ENCODE measurements at places on chromosomes 11 and 22.
A peak's percentile ranks its signal among the peaks of the same experiment; 100 is the strongest.

GRCh38 chr22:33756508-33756949, 163.7 kb downstream of the LARGE1 start:
- DNase-seq, result no peak

DNA sequence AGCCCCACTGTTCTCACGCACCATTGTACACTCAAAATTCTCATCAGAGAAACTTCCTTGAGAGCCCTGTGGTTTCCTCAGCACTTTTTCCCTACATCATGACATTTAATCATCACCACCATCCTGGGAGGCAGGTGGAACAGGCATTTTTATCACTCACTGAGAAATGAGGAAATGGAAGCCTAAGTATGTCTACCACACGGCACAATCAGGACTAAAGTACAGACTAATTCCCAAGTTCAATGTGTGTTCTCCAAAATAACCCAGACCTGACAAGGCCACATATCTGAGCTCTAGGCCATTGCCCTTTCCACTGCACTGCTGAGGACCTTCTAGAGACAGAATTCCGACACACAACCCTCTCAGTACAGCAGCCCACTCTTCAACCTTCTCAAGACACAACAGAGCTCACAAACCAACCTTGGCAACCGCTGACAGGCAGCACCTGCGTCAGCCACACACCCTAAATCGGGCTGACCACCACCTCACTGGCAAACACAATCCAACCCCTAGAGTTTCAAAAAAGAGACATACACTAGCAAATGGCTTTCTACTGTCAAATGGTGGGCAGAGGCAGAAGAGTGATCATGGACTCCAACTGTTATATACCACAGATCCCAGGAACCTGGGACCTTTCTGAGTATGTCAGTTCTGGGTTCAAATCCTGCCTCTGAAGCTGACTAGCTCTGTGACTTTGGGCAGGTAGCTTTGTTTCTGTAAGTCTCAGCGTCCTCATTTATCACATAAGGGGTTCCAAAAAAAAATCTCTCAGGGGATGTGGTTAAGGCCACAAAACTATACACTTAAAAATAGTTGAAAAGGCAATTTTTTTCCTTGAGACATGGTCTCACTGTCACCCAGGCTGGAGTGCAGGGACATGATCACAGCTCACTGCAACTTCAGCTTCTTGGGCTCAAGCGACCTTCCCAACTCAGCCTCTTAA, 16.3 kb downstream of the SMCO4 start:
- DNase-seq, result no peak

DNA sequence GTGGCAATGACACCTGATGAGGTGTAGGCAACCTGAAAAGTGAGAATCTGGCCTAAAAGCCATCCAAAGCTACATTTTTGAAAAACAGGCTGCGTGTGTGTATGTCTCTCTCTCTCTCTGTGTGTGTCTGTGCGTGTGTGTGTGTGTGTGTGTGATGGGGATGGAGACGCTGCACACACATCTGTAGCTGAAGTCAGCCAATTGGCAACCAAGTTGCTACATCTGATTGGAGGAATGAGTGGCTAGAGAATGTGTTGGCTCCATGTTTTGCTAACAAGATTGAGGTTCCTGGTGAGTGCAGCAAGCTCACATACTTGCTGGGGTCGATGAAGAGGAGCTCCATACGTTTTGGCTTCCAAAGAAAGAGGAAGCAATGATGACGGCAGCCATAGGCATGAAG, 311.4 kb upstream of the NCAM1 start:
- DNase-seq, result no peak

- peak; percentile 13 for DNase-seq
These were observed 89.0 kb downstream of the CDKN1C start for GRCh38 chr11:2796508-2797113.

GRCh38 chr22:25177895-25178294, 21.8 kb upstream of the CRYBB3 start:
- DNase-seq, result no peak

DNA sequence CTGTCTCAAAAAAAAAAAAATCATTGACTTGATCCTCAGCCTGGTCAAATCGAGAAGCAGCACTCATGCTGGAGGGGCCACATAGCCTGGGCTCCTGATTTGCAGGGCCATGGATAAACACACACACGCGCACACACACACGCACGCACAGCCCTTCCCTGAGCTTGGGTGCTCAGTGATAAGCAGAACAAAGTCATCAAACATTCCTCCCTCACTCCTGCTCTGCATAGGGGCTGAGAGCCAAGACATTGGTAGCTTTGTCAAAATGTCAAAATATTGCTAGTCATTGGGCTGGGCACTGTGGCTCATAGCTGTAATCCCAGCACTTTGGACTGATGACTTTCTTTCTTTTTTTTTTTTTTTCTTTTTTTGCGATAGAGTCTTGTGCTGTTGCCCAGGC, 34.0 kb upstream of the A4GALT start:
- no peak for DNase-seq

GRCh38 chr11:848380-848931, 5.8 kb downstream of the TSPAN4 start:
- DNase-seq, result peak; percentile 67

- no peak for DNase-seq
These were observed 22.0 kb downstream of the RSPH14 start for GRCh38 chr22:23119494-23120414.

DNA sequence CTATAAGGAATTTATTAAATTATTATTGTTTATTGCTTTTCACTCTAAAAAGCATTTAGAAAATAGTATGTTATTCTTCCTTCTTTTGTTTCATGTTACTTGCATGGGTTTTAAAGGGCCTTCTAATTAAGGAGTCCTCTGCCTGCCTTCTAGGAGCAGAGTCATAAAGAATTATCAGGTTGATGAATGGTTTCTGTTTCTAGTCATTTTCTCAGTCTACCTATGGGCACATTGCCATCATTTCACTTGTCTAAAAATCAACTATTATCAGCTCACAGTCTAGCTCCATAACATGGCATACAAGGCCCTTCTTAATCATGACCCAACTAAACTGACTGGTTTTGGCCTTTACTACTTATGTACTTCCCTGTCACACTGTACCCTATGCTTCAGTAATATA, 16.2 kb downstream of the DYNC2H1 start:
- no peak for DNase-seq

- no peak for DNase-seq
These were observed 1496.5 kb downstream of the FAM181B start for GRCh38 chr11:81237139-81237538.

- no peak for DNase-seq
These were observed 6.4 kb upstream of the HTATIP2 start for GRCh38 chr11:20357150-20357549.

GRCh38 chr11:9905501-9905951, 241.6 kb downstream of the SWAP70 start:
- DNase-seq, result no peak

DNA sequence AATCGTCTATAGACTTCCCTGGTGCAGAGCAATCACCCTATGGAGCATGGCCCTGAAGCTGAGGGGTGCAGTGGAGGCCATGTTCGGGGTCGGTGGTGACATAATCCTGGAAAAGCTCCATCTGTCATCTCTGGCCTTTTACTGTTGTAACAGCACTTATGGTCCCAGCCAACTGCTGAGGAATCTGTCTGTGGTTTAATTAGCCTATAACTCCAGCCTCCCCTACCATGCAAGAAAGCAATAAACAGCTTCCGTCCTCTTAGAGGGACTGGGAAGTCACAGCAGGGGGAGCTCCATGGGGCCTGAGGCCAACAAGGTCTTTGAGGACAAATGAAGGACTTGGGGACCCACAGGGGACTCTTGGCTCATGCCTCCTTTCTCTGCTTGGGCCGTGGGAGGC, 159.1 kb upstream of the NECTIN1 start:
- no peak for DNase-seq

DNA sequence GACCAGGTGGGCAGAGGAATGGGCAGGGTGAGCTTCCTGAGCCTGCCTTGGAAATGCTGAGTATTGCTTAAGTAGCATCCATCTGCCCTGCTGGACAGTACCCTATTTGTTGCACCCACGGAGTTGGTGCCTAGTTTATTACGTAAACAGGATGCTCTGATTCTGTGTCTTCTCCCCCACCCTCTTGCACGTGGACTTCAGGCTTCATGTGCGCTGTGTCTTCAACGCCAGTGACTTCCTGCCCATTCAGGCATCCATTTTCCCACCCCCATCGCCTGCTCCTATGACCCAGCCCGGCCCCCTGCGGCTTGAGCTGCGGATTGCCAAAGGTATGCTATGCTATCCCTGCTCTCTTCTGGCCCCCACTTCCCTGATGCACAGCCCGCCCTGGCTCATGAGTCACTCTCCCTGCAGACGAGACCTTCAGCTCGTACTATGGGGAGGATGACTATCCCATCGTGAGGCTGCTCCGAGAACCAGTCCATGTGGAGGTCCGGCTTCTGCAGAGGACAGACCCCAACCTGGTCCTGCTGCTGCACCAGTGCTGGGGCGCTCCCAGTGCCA, 5.7 kb downstream of the ZP1 start:
- no peak for DNase-seq

- no peak for DNase-seq
These were observed 1.1 kb downstream of the RRM1 start for GRCh38 chr11:4095509-4096230.

GRCh38 chr11:85694385-85694980, 8.5 kb upstream of the CCDC89 start:
- no peak for DNase-seq

GRCh38 chr11:2093575-2094353, 45.4 kb downstream of the IGF2 start:
- DNase-seq, result peak; percentile 77

- DNase-seq, result no peak
These were observed 770.6 kb upstream of the CCDC90B start for GRCh38 chr11:84056653-84057376.

- no peak for DNase-seq
These were observed 10.8 kb upstream of the TECTA start for GRCh38 chr11:121090145-121090721.

DNA sequence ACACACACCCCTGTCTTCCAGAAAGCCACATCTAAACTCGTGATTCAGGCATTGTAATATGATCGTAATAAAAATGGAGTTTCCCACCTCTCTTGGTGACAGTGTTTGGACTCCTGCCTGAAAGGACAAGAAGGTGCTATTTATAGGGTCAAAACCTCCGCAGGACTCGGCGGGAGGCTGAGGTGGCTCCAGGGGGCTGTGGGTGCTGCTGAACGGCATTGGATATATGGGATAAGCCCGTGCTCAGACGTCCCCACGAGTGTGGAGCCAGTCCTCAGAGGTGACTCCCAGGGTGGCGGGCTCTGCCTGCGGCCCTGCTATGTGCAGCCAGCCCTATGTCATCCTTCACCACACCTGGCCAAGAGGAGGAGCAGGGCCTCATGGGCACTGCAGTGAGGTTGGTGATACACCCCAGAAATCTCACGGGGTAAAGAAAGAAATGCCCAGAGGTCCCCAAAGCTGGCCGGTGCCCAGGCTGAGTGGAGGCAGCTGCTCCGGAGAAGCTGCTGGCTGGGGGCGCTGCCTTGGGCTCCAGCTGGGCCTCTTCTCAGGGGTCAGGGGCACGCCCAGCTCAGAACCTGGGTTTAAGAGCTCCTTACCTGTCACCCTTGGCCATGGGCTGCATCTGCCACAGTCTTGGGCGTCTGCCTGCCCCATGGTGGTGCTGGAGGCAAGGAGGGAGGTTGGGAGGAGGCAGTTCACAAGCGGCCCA, 5.1 kb upstream of the OSBPL5 start:
- DNase-seq, result peak; percentile 18

GRCh38 chr22:29702931-29703501, 16.8 kb upstream of the CABP7 start:
- peak; percentile 39 for DNase-seq

DNA sequence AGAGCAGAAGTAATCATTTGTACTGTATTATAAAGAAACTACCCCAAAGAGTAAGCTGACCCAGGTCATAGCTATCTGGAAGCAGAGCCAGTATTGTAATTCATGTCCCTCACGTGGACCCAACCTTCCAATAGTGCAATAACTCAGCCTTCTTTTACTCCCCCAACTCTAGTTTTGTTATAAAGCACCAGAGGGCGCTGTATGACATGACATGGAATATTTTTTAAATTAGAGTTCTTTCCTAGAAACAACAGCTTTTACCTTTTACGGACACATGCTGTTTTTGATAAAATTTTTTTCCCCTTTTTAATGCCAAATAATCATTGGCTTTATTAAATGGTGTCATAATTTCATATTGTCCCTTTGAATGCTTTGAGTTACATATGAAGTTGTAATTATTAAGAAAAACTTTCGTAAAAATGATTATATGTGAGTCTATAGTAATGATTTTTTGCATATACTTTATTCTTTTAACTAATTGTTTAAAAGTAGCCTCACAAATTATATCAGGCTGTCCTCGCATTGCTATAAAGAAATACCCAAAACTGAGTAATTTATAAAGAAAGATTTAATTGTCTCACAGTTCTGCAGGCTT, 76.9 kb downstream of the DKK3 start:
- DNase-seq, result no peak

- peak; percentile 88 for DNase-seq
These were observed 723 bp upstream of the CD82 start for GRCh38 chr11:44564670-44565210.

- DNase-seq, result no peak
These were observed 10.0 kb downstream of the GGA1 start for GRCh38 chr22:37618674-37619073.

GRCh38 chr11:27339941-27340340, 23.1 kb downstream of the CCDC34 start:
- no peak for DNase-seq

GRCh38 chr22:43946384-43946667, 8.9 kb upstream of the SAMM50 start:
- no peak for DNase-seq

DNA sequence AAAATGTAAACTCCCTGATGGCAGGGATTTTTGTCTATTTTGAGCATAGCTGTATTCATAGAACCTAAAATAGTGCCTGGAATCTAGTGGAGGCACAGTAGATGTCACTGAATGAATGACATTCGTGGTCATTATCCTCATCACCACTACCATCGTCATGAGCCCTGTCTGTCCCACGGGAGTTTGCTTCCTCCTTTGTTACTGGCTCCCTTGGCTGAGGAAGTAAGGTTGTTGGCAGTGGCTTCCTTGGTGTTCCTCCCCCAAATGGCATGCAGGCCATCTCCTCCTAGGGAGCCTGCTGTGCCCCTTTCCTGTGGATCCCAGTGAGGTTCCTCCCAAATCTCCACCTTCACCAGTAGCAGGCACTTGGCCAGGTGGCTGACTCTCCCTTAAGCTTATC, 183.0 kb downstream of the CEP164 start:
- no peak for DNase-seq

GRCh38 chr11:33016654-33017053, 976 bp downstream of the DEPDC7 start:
- DNase-seq, result no peak

- DNase-seq, result no peak
These were observed 3.4 kb upstream of the SORL1-AS1 start for GRCh38 chr11:121456151-121456550.

- no peak for DNase-seq
These were observed 300.5 kb downstream of the NTM start for GRCh38 chr11:131670876-131671275.

- no peak for DNase-seq
These were observed 24.7 kb upstream of the IL17RA start for GRCh38 chr22:17060126-17060525.
